ENCODE measurements at places on chromosomes 6 and 20.

- DNase-seq = no peak
These were observed 270.9 kb upstream of the SULF2 start for GRCh38 chr20:48056218-48056617.

DNA sequence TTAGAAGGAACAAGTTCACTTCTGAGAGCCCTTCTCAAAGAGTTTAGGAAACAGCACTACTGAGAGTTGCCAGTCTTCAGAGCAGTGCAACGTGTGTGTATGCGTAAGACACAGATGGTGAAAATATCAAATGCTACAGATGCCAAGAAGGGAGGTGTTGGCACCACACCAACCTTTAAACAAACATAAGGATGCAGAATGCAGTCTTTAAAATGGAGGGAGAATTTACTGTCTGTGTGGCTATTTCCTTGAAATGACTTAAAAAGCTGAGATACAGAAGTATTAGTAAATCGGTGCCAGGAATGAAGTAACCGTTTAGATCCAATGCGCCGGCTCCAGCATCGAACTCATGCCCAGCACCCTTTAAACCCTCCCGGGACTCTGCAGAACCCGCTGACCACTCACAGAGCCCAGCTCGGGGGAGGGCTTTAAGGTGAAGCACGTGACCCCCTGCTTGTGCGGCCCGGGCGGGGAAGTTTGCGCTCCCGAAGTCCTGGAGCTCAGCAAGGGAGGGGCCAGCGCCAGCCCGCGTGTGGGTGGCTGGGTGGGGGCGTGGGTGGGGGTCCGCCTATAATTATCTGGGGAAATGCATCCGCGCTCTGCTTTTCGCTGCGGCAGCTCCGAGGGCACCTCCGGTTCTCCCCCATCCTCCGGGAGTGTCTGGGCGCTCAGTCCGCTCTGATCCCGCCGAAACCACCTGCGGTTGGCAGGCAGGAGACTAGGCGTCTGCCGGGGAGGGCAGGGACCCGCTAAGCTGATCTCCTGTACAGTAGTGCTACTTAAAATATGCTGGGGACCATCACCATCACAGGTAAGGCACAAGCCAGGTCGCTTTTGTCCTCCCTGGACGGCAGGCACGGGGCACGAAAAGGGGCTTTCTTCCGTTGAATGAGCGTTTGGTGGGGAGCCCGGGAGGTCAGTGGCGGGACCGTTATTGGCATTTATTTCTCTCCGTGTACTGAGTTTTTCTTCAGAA is 66.0 kb downstream of the ZBTB2 start:
- DNase-seq = no peak

DNA sequence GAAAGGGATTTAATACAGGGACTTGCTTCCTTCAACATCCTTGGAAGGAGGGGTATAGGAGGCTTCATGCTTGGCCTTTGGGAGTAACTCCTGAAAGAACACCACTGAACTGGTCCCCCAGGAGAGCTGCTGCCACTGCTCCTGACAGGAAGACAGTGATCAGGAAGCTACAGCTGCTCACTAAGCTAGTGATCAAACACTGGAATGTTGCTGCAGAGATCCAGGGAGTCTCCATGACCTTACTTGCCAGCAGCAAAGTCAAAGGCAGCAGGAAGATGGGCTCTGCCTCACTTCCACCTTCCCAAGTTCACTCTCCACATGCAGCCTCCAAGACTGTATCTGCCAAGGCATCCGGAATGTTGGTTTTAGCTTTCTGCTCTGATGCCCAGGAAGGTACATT is 31.8 kb downstream of the PIM1 start:
- DNase-seq = no peak

GRCh38 chr6:4134841-4135664 is at the start of gene ECI2:
Gene ECI2, minus strand, starts transcription at chr6:4135575. Its CDS starts 15 bp downstream, at chr6:4135560.
- no peak for DNase-seq

DNA sequence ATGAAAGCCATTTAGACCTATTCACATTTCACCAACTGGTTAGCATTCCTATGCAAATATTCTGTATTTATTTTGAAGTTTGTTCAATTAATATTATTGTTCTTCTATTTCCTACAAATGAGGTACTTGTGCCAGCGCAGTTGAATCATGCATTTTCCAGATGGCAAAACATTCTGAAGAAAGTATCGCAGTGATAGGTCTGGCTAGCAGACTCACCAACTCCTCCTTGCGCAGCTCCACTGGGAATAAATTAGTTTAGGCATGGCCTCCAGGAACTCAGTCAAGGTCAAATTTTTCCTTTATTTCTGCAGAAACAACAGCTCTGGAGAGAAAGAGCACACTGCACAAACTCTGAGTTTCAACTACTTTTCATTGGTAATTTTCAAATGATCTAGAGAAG is 437.7 kb downstream of the COL12A1 start:
- no peak for DNase-seq

DNA sequence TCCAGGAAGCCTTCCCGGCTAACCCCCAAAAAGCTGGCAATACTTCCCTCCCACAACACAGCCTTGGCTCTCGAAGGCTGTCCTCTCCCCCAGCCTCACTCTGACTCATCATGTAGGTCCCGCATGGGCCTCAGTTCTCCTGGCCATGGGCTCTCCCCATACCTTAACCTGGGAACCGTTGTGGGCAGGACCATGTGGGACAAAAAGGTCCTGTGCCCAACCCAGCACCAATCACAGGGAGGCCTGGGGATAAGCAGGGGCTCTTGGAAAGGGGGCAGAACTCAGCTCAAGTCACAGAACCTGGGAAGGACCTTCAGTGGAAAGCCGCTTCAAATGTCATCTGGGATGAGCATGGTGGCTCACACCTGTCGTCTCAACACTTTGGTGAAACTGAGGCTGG is 45.5 kb downstream of the MRPL14 start:
- DNase-seq = no peak

- no peak for DNase-seq
These were observed 1034.9 kb downstream of the EYS start for GRCh38 chr6:64672131-64672530.

- no peak for DNase-seq
These were observed 408.6 kb upstream of the ADGRB3 start for GRCh38 chr6:68226460-68226859.

DNA sequence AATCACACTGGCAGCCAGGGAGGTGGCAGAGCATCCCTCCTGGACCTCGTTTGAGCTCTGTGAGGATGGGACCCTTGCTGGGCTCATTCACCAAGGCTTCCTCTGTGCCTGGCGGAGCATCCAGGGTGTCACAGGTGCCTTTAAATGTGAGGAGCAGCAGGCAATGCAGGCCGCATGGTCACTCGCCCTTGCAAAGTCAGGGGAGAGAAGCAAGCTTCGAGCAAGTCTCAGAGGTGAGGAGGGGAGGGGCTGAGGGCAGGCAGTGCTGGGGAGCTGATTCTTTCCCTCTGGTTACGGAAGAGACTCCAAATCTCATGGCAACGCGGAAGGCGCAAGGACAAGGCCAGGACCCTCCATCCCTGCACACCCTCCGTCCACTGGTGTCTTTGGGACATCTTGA is 182.7 kb upstream of the PMEPA1 start:
- DNase-seq = no peak

GRCh38 chr20:6783752-6784151 is 16.3 kb downstream of the BMP2 start:
- DNase-seq = no peak

GRCh38 chr6:13368079-13368730 is 39.9 kb upstream of the TBC1D7 start:
- DNase-seq = no peak

DNA sequence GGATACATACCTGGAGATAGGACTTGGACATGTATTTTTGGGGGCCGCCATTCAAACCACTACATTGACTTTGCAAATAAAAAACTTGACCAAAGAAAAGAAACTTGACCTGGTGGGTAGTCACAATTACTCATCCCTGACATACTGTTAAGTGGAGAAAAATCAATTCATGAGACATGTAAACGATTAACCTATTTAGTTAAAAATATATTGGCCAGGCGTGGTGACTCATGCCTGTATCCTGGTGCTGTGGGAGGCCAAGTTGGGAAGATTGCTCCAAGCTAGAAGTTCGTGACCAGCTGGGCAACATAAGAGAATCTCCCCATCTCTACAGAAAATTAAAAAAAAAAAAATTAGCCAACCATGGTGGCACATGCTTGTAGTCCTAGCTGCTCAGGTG is 2.5 kb upstream of the SRSF12 start:
- no peak for DNase-seq

- DNase-seq = no peak
These were observed 288.2 kb downstream of the GJA1 start for GRCh38 chr6:121723623-121724022.

GRCh38 chr6:53461696-53462095 is 83.2 kb downstream of the GCLC start:
- DNase-seq = no peak

- no peak for DNase-seq
These were observed 3.0 kb upstream of the DDX43 start for GRCh38 chr6:73391675-73392074.

- no peak for DNase-seq
These were observed 226.3 kb upstream of the KCNG1 start for GRCh38 chr20:51249215-51249614.

- peak; percentile 15 for DNase-seq
These were observed 25.7 kb downstream of the SNX3 start for GRCh38 chr6:108235127-108235526.

DNA sequence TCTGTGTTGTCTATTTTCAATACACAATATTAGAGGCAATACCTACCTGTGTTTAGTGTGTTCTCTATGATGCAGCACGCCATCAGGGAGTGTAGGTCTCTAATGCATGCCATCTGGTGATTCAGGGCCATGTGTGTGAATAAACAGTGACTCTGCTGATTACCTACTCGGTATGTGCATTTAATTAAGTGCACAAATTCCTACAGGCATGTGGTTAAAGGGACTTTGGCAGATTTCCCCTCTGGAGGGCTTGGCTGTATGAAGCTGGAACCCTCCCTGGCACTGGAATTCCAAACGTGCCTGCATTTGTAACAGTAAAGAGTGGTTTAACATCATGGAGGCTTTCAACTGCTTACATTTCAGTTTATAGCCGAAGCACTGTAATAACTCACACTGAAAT is 401.5 kb upstream of the SASH1 start:
- no peak for DNase-seq

GRCh38 chr20:12825226-12825595 is 183.6 kb upstream of the SPTLC3 start:
- DNase-seq = no peak

- no peak for DNase-seq
These were observed 44.1 kb downstream of the SESN1 start for GRCh38 chr6:109050447-109051102.

DNA sequence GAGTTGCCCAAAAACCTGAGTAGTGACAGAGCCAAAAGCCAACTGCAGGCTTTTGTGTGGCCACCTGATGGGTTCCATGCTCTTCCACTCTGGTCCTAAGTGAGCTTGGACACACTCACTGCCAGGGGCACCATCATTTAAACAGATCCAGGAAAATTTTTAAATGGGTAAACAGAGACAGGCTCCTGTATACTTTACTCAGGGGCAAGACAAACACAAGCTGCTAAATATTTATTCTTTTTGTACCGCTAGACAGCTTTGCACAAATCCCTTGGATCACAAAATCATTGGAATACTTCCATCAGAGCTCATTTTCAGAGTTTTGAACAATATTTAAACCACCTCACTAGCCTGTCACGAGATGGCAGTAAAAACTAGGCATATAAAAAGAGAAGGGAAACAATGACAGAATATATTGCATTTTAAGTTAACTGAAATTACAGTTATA is 31.4 kb downstream of the GCLC start:
- DNase-seq = no peak

DNA sequence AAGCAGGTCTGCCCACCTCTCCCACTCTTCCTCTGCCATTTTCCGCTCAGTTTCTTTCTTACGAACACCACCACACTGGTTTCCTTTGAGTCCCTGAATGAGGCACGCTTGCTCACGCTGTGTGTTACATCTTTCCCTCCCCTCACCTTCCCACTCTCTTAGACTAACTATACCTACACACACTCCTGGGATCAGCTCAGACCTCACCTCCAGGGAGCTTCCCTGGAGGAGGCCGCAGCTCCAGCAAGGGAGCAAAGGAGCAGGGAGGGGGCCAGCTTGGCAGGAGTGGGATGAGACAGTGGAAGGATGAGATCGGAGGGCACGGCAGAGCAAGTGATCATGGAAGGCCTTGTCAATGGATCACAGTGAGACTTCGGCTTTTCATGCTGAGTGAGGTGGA is 28.3 kb upstream of the B4GALT5 start:
- DNase-seq = no peak

GRCh38 chr6:67433124-67433523 is 1202.0 kb upstream of the ADGRB3 start:
- no peak for DNase-seq

GRCh38 chr6:105726902-105727655 is 324.2 kb upstream of the PREP start:
- no peak for DNase-seq

DNA sequence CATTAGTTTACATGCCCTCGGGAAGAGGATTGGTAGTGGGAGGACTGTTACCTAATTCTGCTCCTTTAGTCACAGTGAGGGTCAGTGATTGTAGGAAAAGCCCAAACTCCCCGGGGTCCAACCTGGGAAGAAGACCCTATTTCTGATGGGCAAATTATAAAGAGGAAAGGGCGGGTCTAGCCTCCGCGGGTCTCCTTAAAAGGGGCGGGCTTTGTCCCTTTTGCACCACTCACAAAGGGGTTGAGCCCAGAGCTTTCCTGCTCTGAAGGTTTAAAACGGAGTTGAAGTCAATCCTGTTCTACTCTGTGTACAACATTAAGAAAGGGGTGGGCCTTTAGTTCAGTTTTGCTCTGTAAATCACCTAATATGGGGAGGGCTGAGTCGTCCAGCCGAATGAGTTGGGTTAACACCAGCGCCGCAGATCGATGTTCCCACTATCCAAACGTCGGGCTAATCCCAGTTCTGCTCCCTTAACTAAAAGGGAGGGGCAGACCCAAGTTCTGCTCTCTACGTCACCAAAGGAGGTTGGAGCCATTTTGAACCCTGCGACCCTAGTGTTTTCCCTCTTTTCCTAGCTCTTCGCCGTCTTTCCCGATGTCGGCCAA is 920 bp upstream of the RNF5 start:
- no peak for DNase-seq

- DNase-seq = no peak
These were observed 29.2 kb upstream of the AHCY start for GRCh38 chr20:34332262-34332920.

DNA sequence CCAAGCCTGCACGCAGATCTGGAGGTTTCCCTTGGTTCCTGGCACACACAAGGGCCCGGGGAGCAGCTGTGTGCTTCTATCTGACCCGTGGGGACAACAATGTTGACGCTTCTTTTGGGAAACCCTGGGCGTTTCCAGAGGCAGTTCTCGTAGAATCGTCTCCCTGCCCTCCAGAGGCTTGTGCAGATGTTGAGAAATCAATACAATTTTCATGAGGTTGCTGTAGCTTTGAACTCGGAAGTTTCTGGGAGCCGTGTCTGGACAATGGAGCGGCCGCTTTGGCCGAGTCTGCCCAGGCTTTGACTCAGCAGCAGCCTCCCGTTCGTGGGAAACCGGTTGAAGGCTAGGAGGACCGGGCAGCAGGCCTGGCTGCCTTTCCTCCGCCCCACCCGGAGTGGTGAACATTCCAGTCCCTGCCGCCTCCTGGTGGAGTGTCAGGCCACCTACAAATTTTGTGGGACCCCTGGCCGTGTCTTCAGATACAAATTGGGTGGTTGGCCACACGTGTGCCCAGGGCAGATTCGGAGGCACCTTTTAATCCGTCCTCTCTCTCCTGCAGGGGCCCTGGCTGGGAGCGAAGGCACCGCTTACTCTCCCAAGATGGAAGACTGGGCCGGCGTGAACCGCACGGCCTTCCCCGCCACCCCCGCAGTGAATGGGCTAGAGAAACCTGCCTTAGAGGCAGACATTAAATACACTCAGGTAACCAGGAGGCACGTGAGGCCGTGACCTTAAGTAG is 2.7 kb downstream of the PAX1 start:
- no peak for DNase-seq

GRCh38 chr6:44306710-44307109 is 6.4 kb downstream of the AARS2 start:
- no peak for DNase-seq

Data from NCI-H2029 (cell line).